GM04503 (cell line): ENCODE measurements at places on chromosomes 16 and 17.
A peak's percentile ranks its signal among the peaks of the same experiment; 100 is the strongest.

- DNase-seq = no peak
These were observed 108.0 kb downstream of the CCDC182 start for GRCh38 chr17:57636985-57637665.

- no peak for DNase-seq
These were observed 240.3 kb upstream of the DYNLRB2 start for GRCh38 chr16:80300456-80300855.

DNA sequence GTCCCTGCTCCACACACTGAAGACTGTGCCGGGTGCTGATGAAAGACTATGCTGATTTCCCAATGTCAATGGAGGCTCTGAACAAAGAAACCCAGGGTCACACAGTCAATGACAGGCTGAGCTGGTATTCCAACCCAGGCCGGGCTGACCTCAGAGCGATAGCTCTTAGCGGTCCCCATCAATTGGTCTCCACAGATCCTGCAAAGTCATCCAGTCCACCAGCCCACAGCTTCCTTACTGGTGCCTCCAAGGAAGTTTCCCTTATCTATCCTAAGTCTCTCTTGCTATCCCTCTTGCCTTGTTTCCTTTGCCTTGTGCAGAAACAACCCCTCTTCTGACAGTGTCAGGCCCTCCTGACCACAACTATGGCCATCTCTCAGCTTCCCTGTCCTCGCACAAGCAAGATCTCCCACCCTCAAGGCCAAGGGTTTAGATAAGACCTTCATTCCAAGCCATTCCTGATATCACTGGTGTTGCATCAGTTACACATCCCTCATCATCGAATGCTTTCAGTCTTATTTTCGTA is 52.7 kb upstream of the KSR1 start:
- no peak for DNase-seq

DNA sequence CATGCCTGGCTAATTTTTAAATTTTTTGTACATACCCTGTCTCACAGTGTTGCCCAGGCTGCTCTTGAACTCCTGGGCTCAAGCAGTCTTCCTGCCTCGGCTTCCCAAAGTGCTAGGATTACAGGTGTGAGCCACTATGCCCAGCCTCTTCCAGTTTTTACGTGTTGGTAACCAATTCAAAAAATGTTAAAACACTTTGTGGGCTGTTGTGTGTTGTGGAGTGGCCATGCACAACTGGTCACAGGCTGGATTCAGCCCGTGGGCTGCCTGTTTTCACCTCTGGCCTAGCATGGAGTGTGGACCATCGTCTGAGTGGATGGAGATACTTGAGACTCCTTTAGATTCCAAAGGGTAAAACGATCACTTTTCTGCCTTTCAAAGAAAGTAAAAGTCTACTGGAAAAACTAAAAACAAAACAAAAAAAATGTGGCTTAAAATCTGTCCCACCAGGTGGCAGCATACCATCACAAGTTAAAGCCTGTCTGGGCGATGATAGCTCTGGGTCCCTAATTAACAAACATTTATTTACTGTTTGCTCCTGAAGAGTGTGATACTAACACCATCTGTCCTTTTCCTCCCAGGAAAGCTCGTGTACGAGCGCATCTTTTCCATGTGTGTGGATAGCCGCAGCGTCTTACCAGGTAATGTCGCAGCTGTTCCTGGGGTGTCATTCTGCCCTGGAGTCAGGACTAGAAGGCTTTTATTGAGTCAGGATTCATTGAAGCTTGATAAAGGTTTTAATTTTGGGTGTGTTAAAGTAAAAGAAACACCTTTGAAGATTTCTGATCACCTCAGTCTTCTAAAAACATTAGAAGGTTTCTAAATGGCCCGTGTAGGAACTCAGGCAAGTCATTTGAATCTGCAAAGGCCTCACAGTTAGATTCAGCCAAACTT is 45.8 kb downstream of the VPS35L start:
- no peak for DNase-seq

GRCh38 chr16:84879569-84880487 is 60.0 kb downstream of the CRISPLD2 start:
- DNase-seq = no peak

GRCh38 chr16:7246578-7246977 is 86.1 kb upstream of the RBFOX1 start:
- DNase-seq = no peak

- DNase-seq = no peak
These were observed 34.6 kb downstream of the LGALS9 start for GRCh38 chr17:27665549-27665948.

DNA sequence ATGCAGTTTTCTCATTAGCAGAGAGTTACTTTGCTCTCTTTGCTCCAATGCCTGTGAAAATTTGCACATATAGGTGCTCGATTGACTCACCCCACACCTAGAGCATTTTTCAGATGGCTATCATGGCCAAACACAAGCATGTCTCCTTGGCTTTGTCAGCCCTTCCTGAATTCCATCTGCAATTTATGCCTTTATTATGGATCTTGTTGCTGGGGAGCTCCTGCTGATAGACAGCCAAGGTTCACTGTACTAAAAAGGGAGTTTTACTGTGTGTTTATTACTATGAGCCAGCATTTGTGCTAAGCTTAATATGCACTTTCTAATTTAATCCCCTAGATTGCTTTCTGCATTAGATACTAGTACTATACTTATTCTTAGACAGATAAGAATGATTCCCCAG is 93.3 kb downstream of the TOX3 start:
- no peak for DNase-seq

DNA sequence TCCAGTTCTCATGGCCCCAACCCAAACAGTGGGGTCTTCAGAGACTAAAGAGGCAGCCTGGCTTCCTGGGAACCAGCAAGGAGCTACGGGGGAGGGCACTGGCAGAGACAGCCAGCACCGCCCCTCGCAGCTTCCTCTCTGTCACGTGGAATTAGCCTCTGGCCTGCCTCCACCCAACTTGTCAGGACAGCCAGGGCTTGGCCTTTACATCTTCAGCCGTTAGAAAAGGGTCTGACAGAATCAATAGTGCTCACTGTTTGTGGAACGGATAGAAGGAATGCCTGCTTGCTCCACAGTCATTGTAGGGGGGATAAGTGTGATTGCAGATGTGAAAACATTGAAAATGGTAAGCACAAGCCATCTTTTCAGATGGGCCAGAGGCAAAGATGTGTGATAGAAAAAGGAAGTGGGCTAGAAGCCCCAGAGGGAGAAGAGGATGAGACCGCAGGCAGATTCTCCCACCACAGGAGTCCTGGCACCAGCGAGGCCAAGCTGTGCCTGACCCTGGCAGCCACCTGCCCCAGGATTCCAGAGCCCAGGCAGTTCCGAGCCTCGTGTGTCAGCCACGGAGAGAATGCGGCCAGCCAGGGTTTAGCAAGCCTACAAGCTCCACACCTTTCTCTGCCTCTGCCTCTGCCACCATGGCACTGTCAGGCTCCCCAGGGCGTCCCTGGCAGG is 18.6 kb downstream of the GRIN2C start:
- no peak for DNase-seq

- peak; percentile 51 for DNase-seq
These were observed 100.5 kb downstream of the CYB561 start for GRCh38 chr17:63345611-63346010.

GRCh38 chr16:6576606-6577005 is 756.0 kb upstream of the RBFOX1 start:
- no peak for DNase-seq

DNA sequence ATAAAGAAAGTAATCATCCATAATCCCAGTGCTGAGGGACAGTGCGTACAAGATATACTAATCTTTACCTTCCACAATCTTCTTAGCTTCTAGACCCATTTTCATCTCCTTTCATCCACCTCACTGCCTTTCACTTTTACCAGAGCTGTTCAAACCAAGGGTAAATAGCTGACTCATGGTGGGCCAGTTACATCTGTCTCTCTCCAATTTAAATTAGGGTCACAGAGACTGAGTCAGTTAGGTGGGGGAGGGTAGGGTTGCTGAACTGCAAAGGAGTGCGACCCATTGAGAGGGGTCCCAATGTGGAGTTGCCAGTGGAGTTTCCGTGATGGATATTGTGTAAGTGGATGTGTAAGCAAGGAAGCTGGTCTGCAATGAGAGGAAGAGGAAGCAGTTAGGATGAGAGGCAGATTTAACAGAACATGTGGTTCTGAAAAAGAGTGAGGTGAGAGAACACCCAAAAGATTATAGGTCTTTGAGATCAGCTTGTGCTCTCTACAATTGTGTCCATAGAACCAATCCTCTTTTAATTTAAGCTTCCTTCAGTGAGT is 83.5 kb downstream of the GP2 start:
- DNase-seq = no peak

DNA sequence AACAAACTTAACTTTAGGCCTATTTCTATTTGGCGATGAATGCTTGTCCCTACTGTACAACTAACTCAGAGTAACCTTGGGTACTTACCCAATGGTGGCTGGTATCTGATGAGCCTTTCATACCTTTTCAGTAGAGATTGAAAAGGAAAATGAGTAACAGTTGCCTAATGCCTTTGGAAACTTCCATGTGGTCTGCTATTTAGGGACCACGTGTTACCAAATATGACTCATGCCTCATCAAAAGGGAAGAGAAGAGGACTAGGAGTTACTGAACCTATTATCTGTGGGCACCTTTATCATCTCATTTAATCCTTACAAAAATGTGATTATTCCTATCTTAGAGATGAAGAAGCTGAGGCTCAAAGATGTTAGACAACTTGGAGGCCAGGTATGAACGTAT is 8.1 kb downstream of the MYOCD start:
- DNase-seq = no peak

DNA sequence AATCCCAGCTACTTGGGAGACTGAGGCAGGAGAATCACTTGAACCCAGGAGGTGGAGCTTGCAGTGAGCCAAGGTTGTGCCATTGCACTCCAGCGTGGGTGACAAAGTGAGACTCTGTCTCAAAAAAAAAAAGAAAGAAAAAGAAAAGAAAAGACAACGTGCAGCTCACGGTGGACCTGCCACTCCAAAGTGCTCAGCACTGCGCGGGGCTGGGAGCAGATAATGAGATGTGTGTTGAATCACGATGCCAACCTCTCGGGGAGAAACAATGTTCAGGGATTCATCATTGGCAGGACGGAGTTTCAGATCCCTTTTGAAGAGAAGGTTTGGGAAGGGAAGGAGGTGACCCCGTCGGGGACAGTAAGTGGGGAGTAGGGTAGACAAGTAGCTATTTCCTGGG is 19.2 kb downstream of the WFDC1 start:
- DNase-seq = no peak

DNA sequence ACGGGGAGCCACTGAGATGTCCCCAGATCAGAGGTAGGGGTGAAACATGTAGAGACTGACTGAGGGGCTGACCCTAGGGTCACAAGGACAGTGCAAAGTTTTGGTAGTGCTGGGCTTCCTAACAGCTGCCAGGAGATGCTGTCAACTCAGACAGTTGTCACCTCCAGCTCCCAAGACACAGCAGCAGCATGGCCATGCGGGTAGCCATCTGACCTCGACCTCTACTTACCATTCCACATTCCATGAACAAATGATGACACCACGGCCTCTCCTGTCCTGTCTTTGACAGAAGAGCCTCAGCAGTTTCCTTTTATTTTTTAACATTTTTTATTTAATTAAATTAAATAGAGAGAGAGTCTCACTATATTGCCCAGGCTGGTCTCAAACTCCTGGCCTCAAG is 65.3 kb upstream of the NFAT5 start:
- DNase-seq = no peak

GRCh38 chr17:33016920-33017319 is 25.3 kb downstream of the SPACA3 start:
- no peak for DNase-seq

- peak; percentile 74 for DNase-seq
These were observed 24.8 kb downstream of the ITPRIPL2 start for GRCh38 chr16:19138601-19139000.
